A549 treated with dexamethasone at 1 μM for 4 hours (cell line): ENCODE measurements at places on chromosomes 5 and 9. TPM values are rescaled to one million over a fixed set of nuclear protein-coding genes. Genes with fewer than 3 reads are reported as not detected.

Gene IFNA2
- total RNA-seq, result not detected in 5 replicates

Gene IL3
- not detected in 5 replicates for total RNA-seq

Gene SLC6A3
- 0.74 to 1.5 TPM (median 1.2 TPM) in 5 replicates for total RNA-seq

Gene GPX3
- total RNA-seq, result 16.7 to 20.3 TPM (median 17.5 TPM) in 5 replicates

Gene VDAC1
- 367 to 428 TPM (median 410 TPM) in 5 replicates for total RNA-seq

Gene COL5A1
- total RNA-seq, result 30.4 to 60.1 TPM (median 46.0 TPM) in 5 replicates

Gene ACTBL2
- 0.05 to 0.07 TPM (median 0.06 TPM) in 3 of 5 replicates, not detected in the others for total RNA-seq

Gene FAM221B
- total RNA-seq, result not detected in 5 replicates

Gene LRRC19
- total RNA-seq, result not detected in 5 replicates

Gene ANKRD18A
- 5.5 to 13.7 TPM (median 10.0 TPM) in 5 replicates for total RNA-seq

Gene PTPA
- total RNA-seq, result 111 to 124 TPM (median 118 TPM) in 5 replicates

Gene PCDHGA5
- total RNA-seq, result 0.09 to 0.21 TPM (median 0.15 TPM) in 5 replicates

Gene POLR3G
- 15.3 to 18.8 TPM (median 16.7 TPM) in 5 replicates for total RNA-seq

Gene PTGER4
- 5.3 to 9.1 TPM (median 7.7 TPM) in 5 replicates for total RNA-seq

Gene ZFP2
- total RNA-seq, result 0.03 to 0.06 TPM (median 0.04 TPM) in 3 of 5 replicates, not detected in the others
